Cortex of kidney (tissue), 1 donor: ENCODE measurements at places on chromosomes 11 and 22.

DNA sequence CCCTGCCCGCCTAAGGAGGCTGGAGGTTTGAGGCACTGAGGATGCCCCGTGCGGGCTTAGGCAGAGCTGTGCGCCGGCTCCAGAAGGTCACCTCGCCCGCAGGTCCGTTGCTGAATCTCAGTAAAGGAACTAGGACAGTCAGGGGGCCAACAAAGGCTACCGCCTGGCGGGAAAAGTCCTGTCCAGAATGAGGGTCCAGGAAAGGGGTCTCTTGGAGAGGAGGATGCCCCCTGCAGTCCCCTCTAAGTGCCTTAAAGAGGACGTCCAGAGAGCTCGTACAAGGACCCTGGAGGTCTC lies 548 bp downstream of the PVALB start:
- no peak for DNase-seq

- DNase-seq, result no peak
Measured at GRCh38 chr11:45096636-45097035, 49.8 kb upstream of the PRDM11 start.

DNA sequence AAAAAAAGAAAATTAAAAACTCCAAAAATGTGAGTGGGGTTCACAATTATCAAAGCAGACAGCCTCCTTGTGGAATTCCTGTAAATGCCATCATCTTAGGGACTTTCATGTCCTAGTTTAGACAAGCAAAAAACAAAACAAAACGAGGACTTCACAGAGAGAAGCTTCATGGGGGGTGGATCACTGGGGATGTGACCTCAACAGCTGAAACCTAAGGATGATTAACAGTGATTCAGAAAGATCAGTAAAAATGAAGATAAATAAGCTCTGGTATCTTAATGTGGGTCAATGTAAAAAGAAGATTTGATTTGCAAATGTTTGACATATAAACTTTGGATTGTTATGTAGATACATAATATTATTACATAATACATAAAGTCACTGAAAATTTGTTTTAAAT lies 8.1 kb upstream of the OR10W1 start:
- DNase-seq, result no peak

- no peak for DNase-seq
Measured at GRCh38 chr11:124672536-124673215, 863 bp downstream of the SIAE start.

GRCh38 chr22:48503876-48504275 lies 1323.8 kb downstream of the BRD1 start:
- DNase-seq, result no peak

DNA sequence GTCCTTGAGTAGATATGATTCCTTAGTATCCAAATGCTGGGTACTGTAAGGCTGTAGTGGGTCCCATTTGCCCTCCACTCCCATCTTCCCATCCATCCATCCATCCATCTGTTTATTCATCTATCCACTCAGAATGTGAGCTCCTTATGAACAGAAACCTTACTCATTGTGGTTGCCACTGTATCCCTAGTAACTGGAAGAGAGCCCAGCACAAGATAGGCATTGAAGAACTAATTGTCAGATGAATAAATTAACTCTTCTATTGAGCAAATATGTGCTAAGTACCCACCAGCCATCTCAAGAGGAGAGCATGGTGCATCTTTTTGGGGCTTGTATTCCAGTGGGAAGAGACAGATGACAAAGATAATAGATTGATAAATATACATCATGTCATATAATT lies 86.4 kb upstream of the SEZ6L start:
- DNase-seq, result no peak

DNA sequence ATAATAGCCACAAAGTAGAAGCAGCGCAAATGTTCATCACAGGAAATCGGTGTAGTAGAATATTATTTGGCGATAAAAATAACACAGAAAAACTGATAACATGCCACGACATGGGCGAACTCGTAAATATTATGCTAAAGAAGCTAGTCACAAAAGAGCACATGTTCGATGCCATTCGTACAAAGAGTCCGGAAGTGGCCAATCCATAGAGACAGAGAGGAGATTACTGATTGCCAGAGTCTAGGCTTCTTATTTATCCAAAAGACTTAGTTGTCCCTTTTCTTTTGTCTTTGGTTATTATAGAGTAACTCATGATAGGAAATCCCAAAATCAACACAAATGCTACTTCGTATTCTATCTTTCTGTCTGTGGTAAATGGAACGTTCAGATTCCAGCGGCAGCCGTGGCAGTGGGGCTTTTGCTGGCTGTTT lies 56.5 kb downstream of the MED15 start:
- no peak for DNase-seq

DNA sequence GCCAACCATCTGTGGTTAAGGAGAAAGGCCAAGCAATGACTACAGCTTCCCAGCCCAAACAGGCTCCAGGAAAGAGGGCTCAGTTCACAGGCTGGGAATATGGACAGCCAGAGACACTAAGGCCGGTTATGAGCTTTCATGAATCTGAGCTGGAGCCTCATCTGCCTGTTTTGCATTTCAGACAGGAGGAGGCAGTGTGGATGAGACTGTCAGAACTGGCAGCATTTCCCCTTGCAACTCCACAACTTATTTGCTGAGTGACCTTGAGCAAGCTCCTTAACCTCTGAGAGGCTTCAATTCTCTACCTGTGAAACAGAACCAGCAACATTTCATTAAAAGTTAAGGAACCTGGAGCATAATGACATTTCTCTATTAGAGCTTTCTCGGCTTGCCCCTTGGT lies 264.0 kb downstream of the ETS1 start:
- no peak for DNase-seq

DNA sequence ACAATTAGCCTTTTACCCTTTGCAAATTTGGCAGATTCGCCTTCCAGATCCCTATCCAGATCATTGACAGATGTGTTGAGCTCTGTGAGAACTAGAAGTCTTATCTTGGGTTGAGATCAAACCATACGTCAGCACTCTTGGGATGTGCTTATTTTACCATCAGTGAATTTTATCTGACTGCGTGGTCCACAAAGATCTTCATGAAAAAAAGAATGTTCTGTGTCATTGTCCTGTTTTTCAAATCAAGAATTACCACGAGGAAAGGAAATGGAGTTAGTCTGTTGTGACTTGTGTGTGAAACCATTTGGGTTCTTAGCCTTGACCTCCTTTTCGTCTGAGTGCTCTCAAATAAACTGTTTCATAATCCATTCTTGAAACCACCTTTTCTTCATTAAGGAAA lies 86.2 kb upstream of the SORL1-AS1 start:
- DNase-seq, result no peak

GRCh38 chr11:22851477-22851876 lies 8.8 kb downstream of the CCDC179 start:
- DNase-seq, result no peak

- no peak for DNase-seq
Measured at GRCh38 chr22:31125521-31126117, 2.9 kb downstream of the INPP5J start.

GRCh38 chr11:84853841-84854497 lies 773.2 kb downstream of the DLG2 start:
- no peak for DNase-seq

DNA sequence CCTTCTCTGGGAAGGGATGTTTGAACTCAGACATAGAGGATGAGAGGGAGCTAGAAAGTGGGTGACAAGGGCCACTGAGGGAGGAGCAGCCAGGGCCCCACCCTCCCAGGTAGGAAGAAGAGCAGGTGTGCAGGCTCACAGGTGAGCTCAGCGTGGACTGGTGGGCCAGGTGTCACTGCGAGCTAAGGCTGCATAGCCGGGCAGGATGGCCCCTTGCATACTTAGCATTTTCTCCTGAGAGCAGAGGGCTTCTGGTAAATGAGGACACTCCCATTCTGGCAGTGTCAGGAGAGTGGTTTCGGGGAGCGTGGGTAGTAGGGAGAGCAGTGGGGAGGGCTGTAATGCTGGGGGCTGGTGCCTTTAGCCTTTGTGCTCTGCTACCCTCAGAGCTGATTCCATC lies 843.4 kb downstream of the TBC1D22A start:
- no peak for DNase-seq
